ENCODE measurements at places on chromosomes 13 and 19.

DNA sequence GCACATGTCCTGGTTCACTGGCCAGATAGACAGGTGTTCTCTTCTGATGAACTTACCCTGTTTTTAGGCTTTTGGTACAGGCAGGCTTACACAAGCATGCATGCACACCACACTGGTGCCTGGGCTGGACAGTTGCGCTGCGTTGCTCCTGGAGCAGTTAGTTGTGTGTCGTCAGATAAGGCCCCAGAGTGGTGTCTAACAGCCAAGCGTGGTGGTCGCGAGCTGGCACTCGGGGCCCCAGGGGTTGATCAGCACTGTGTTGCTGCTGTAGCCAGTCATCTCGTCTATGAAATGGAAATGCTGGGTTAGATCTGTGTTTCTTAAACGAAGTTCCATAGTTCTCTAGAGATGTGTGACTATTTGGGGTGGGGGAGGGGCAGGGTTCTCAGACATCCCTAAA is 24.6 kb upstream of the TEX29 start:
- DNase-seq, result no peak

- no peak for DNase-seq
These were observed 133.5 kb upstream of the IRS2 start for GRCh38 chr13:109919715-109920375.

DNA sequence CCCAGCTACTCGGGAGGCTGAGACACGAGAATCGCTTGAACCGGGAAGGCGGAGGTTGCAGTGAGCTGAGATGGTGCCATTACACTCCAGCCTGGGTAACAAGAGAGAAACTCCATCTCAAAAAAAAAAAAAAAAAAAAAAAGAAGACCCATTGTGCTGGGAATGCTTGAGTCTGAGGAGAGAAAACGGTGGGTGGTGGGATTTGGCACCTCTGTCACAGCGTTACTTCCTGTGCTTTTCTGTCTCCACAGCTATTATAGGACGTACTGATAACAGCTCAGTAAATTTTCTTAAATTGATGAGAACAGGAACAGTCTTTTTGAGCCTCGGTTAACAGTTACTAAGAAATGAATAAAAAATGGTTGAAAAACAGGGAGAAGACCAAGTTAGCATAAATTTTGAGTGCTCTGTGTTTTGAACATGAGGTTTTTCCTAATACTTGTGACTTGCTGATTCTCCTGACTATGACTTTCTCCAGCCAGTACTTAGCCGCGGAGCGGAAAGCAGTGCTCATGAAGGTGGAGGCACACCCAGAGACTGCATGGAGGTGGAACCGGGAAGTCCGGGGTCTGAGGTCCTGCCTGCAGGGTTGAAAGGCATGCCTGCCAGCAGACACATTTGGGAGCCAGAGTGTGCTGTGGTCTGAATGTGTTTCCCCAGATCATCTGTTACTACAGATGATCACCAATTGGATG is 55.3 kb upstream of the TEX29 start:
- no peak for DNase-seq

DNA sequence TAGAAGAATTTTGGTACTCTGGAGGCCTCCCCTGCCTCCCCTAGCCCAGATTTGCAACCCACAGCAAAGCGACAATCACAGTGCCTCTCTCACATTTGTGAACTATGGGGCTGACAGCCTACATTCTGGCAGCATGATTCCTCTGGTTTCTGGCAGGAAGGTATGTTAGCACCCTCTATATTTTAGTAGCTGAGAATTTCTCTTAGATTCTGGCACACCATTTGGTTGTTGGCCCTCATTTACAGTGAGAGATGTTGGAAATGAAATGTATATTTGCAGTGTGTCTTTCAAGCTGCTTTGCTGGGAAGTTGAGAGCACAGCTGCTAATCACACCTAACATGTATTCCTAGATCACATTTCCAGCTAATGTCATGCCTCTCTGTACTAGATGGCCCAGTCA is 735.0 kb downstream of the FGF9 start:
- DNase-seq, result no peak

DNA sequence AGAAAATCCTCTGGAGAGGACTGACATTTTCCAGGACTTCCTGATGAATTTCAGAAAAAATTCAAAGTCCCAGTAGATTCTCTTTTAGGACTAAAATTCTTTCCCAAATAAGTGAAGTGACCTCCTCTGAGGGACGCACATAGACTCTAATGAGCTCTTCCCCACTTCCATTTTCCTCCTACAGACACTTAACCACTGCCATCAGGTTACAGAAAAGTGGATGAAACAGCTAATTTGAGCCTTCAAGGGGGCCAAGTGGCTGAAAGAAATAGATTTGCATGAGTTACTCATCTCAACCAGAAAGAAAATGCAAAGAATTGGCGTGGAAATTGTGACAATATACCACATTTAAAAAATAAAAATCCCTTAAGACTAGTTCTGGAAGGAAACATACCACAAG is 185.3 kb upstream of the EDNRB start:
- no peak for DNase-seq

DNA sequence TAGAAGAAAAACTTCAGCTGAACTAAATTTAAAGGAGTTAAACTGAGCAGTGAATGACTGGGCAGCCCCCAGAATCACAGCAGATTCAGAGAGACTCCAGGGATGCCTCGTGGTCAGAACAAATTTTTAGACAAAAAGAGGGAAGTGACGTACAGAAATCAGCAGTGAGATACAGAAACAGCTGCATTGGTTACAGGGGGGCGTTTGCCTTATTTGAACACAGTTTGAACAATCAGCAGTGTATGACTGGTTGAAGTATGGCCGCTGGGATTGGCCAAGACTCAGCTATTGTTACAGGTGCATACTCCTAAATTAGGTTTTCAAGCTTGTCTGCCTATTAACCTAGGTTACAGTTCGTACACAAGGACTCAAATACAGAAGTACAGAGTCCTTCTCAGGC is 2.2 kb upstream of the SPRYD7 start:
- no peak for DNase-seq

- DNase-seq, result no peak
These were observed 2.2 kb downstream of the HCST start for GRCh38 chr19:35904311-35905068.

All from stimulated activated CD8-positive, alpha-beta memory T cell treated with anti-CD3 and anti-CD28 coated beads, Interleukin-7, amount 100 ng/mL, for 1 hour (primary cell).